ENCODE measurements at places on chromosomes 12 and 14.

DNA sequence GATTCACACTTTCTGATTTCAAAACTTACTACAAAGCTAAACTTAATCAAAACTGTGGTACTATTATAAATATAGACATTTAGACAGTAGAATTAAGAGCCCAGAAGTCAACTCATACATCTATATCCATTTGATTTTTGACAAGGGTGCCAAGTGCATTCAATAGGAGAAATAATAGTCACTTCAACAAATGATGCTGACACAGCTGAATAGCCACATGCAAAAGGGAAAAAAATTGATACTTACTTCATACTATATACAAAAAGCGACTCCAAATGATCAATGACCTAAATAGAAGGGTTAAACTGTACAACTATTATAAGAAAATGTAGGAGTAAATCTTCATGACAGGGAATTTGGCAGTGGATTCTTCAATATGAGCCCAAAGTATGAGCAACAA, 40.7 kb upstream of the SYT10 start:
- DNase-seq, result no peak

DNA sequence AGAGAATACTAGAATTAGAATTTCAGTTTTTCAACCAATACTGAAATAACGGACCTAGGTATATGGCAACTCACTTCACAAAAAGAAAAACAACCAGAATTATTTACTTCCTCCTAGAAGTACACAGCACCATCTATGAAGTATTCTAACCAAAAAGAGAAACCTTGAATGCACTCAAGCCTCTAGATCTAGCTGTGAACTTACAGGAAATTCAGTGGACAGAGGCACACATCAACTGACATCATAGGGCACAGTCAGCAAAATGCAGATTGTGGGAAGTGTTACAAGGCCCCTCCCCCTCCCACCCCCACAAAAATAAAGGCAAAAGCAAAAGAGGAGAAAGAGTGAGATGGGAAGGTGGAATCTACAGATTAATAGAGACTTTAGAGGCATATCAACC, 102.4 kb downstream of the TMTC1 start:
- DNase-seq, result no peak

GRCh38 chr12:14417715-14418114, 52.2 kb downstream of the ATF7IP start:
- DNase-seq, result peak; percentile 22

DNA sequence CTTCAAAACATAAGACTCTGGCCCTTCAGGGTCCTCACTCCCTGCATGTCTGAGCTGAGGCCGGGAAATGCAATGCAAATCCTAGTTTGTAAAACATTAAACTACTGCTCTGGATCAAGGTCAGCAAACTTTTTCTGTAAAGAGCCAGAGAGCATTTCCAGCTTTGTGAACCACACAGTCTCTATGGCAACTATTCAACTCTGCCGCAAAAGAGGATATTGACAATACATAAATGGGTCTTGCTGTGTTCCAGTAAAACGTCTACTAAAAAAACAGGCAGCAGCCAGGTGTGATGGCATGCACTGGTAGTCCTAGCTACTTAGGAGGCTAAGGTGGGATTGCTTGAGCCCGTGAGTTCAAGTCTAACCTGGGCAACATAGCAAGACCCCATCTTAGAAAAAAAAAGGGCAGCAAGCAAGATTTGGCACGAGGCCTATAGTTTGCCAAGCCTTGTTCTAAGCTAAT, 22.3 kb downstream of the DDX24 start:
- DNase-seq, result no peak

DNA sequence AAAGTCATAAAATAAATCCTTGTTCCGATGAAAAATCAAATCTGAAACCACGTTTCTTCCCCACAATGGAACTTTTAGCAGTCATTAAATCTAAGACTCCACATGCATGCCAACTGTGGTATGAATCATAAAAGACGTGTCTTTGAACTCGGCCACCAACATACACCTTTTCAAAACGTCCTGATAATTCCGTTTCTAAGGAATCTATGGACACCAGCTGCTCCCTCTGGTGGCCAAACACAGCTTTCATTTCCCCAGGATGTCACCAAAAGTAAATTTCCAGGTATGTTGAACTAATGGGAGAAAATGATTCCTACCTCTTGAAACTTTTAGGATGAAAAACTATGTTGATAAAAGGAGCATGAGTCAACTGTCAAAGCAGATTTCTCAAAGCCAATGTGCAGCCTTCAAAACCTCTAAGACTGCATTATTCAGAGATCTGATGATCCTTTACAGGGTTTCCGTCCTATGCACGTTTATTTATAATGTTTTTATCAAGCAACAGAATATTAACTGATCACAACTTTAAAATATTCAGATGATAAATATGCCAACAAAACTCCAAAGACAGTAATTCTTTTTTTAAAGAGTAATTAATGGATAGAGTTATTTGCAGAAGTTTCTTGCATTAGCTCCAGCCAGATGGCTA, 96.2 kb downstream of the CIT start:
- DNase-seq, result no peak

DNA sequence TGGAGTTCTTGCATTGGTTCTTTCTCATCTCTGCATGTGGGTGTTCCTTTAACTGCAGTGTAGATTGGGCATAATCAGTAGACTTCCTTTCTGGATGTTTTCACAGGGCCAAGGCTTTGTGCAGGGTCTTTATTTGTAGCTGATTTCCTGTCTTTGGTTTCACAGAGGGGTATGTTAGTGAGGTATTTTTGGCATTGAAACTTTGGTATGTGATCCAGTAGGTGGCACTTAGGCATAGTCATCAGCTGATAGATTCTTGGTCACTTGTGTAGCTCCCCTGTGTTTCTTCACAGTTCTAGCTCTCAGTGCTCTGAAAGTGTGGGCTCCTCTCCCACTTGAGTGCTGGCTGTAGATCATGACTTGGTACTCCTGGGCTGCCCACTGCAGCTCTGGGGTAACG, 52.7 kb upstream of the LMO3 start:
- DNase-seq, result no peak

GRCh38 chr12:41327096-41327895, 139.2 kb downstream of the PDZRN4 start:
- DNase-seq, result no peak

- DNase-seq, result no peak
Measured at GRCh38 chr14:81412779-81413178, 12.7 kb upstream of the STON2 start.

GRCh38 chr12:94767956-94768355, 117.6 kb upstream of the TMCC3 start:
- DNase-seq, result no peak

DNA sequence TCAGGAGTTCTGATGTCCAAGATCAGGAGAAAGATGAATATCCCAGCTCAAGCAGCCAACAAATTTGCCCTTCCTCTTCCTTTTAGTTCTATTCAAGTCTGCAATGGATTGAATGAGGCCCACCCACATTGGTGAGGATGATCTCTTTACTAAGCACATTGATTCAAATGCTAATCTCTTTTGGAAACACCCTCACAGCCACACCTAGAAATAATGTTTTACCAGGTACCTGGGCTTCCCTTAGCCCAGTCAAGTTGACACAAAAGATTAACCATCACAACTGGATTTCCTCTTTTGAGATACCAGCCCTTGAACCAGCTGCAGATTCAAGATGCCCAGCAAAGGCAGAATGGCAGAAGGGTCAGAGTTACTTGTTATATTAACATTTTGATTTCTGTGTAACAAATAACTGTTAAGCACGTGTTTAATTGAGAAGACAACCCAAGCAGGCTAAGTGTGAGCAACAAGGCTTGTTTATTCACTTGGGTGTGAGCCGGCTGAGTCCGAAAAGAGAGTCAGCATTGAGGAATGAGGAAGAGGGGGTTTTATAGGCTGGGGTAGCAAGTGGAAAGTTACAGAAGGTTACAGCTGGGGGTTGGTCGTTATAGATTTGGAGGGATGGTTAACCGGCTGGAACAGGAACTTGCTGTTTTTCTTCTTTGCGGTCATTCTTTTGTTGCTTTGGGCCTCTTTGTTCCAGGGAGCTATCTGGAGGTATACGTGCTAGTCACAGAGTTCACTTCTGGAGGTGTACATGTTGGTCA, 180.3 kb downstream of the EMP1 start:
- no peak for DNase-seq

- DNase-seq, result no peak
Measured at GRCh38 chr14:97253756-97254155, 456.6 kb downstream of the VRK1 start.

DNA sequence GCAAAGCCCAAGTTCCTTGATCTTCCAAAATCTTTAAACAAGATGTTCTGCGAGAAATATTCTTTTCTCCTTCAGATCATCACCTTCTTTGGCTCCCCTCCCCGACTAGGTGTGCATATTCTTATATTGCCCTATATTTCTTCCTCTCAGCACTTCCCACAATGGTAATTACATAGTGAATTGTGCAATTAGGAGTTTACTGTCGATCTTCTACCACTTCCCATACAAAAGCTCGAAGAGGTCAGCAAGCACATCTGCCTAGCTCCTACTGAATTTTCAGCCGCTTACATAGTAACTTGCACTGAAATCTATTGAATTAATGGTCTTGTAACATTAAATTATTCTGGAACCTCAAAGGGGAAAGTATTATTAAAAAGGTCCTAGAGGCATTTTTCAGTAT, 16.7 kb downstream of the OSBPL8 start:
- no peak for DNase-seq

- no peak for DNase-seq
Measured at GRCh38 chr14:101022121-101022520, 118.6 kb upstream of the RTL1 start.

DNA sequence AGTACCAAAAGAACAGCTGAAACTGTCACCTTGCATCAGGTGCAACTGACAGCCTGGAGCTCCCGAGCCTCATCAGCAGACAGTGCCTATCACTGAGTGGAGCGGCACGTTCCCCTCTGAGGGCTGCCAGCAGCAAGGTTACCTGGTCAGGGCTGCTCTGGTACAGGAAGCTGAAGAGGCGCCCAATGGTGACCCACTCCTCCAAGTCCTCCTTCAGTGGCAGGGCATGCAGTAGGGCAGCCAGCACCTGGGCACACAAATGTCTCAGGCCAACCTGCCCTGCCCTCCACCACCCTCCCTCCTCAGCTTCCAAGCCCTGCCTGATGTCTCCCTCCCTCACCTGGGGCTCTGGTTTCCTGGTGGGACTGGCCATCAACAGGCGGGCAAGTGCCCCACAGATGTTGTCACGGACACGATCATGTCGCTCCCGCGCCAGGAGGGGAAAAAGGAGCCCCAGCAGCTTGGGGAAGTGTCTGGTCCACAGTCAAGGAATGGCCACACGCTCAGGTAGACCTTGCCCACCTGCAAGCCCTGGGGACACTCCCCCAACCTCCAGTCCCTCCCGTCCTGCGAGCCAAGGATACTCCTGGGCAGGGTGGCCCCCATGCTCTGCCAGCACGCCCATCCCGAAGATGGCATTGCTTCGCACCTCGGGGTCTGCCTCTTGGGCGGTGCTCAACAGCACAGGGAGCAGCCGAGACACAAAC, 7.1 kb downstream of the IPO4 start:
- no peak for DNase-seq

GRCh38 chr14:71694591-71695530, 237.4 kb upstream of the RGS6 start:
- DNase-seq, result no peak

DNA sequence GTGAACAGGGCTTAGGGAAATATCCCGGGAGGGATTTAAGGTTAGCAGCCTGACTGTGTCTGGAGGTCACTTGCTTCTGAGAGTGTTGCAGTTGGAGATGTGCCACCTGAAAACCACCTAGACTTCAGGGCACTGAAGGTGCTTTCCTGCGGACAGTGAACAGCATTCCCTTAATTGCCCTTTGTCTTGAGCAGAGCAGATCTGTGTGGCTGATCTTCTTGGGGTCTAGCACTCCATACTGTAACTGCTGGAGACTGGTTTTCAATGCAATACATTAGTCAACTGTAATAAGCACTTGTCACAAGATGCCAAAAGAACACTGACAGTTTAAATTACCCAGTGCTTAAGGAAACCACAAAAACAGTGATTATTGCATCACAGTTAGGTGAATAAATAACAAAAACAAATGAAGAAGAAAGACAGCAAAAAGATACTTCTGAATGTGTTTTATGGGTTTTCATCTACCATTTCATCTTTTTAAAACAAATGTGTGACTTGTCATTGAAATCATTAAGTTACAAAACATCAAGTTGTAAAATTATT, 111.8 kb downstream of the PRIMA1 start:
- DNase-seq, result no peak

DNA sequence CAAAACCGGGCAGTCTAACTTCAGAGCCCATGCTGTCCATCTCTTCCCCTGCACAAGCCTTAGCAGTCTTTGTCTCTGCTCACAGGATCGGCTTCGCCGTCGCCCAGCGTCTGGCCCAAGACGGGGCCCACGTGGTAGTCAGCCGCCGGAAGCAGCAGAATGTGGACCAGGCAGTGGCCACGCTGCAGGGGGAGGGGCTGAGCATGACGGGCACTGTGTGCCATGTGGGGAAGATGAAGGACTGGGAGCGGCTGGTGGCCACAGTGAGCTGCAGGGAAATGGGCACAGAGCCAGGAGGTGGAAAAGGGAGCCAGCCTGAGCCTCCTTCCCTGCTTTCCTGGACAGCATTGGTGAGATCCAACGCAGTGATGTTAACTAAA, 14.2 kb upstream of the CARMIL3 start:
- DNase-seq, result no peak

DNA sequence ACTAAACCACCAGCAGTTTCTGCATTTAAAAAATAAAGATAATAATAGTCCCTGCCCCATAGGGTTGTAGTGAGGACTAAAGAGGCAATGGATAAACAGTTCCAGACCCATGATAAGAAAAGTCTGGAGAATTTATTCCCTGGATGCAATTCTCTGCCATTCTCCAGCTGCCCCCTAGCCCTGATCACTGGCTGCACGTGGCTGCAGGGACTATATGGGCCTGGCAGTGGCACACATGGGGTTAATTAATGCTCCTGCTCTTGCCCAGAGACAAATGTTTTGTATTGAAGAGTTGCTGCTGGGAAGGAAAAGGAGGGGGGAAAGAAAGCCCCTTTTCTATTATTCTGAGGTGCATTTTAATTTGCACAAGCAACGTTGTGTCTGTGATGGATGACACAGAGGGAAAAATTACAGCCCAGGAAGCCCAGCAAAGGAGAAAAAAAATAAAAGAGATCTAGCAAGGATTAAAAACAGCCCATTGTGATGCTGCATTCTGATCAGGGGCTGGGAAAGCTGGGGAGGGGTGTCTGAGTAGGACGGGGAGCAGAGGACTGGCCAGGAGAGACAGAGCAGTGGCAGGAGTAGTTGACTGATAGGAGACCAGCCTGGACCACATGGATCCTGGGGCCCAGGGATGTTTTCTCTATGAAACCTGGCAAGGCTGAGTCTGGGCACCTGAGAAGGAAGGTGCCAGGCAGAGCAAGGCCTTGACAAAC, 149.3 kb downstream of the ESRRB start:
- no peak for DNase-seq

DNA sequence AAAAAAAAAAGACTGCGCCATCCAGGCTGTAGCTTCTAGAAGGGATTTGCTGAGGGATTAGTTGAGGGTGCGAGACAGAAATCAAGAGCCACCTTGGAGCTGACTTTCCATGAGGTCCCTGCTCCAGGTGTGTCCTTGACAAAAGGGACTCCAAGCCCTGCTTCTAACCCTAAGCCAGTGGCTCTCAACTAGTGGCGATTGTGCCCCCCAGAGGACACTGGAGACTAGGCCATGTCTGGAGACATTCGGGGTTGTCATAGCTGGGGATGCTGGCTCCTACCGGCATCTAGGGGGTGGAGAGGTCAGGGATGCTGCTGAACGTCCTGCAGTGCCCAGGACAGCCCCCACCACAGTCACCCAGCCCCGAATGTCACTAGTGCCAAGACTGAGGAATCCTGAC, 40.6 kb downstream of the SPRING1 start:
- no peak for DNase-seq

GRCh38 chr12:126233625-126234024, 1168.4 kb downstream of the AACS start:
- no peak for DNase-seq

GRCh38 chr12:40144023-40144422, 38.1 kb upstream of the SLC2A13 start:
- no peak for DNase-seq
